ENCODE measurements at places on chromosomes 5 and 9.

GRCh38 chr5:63805151-63805550, 157.1 kb downstream of the HTR1A start:
- DNase-seq: no peak

DNA sequence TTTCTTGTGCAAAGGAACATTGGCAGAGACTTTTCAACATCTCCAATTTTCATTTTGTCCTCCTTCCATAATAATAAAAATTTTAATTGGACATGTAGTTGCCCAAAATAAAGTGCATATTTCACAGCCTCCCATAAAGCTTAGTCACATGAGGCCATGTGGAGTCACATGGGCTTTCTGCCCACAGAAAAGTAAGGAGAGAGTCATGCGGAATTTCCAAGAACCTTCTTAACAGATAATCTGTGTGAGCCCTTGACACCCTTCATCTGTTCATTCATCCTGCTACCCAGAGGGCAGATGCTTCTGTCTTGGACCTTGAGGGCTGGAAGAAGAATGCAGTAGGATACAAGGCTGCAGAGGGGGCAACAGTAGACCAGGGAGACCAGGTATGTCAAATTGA, 60.7 kb downstream of the APTX start:
- DNase-seq: no peak

DNA sequence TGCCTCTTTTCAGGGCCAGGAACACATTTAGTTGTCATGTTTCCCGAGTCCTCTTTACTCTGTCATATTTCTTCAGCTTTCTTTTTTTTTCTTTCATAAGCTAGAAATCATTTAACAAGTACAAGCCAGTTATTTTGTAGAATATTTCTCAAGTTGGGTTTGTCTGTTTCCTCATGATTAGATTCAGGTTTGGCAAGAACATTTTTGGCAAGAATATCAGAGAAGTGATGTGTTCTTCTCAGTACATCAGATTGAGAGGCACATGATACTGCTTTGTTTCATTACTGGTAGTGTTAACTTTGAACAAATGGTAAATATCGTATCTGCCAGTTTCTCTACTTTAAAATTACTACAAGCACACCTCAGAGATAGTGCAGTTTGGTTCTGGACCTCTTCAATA, 45.1 kb downstream of the PCSK5 start:
- DNase-seq: no peak

- DNase-seq: no peak
Measured at GRCh38 chr5:170746961-170747340, 36.6 kb upstream of the GABRP start.

DNA sequence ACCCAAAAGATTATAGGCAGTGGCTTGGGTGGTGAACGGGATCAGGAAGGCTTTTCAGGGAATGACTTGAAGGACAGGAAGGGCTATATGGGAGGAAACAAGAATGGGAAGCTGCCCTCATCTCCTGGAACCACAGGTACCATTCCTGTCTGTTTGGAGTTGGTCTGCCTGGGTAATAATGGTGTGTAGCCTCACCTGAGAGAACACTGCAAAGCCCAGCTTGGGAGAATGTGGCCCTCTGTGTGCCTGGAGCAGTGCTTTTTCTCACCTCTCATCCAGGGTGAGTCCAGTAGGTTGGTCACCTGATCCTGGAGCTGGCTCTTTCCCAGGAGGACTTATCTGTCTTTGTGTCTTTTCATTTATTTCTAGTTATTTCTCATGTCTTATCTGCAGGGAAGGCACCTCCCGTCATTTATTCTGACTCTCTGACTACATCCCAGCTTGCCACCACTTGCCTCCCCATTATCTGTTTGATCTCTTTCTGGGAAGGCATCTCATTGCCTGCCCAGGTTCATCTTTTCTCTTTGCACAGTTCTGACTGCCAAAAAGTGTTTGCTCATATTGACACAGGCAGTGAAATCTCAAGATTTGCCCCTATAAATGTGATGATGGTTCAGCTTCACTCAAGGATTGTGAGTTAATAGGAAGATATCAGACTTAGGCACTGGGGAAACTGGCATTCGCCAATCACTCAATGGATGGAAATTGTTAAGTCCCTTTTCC, 22.5 kb upstream of the OR2S2 start:
- DNase-seq: no peak

- peak; percentile 40 for DNase-seq
Measured at GRCh38 chr5:87081511-87082372, 185.9 kb upstream of the RASA1 start.

DNA sequence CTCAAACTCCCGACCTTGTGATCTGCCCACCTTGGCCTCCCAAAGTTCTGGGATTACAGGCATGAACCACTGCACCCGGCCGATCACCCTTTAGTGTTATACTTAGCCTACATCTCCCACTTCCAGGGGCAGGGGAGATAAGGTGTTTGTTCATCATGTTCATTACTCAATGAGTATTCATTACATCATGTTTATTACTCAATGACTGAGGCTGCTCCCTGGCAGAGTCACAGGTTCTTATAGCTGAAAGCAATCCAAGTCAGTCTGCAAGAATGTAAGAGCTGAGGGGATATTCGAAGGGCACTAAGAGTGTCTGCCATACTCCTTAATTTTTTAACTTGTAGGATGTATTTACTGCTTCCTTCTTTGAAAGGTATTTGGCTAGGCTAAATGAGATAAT, 214.2 kb downstream of the SPATA31D1 start:
- no peak for DNase-seq

- no peak for DNase-seq
Measured at GRCh38 chr9:114621975-114622609, 11.0 kb downstream of the TMEM268 start.

DNA sequence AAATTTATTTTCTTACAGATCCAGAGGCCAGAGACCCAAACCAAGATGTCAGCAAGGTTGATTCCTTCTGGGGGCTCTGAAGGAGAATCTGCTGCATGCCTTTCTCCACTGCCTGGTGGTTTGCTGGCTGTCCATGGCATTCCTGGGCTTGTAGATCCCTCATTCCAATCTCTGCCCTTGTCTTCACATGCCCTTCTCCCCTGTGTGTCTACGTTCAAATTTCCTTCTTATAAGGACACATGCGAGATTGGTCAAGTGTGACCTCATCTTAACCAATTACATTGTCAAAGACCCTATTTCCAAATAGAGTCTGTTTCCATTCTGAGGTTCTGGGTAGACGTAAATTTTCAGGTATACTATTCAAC, 84.5 kb upstream of the RAI14 start:
- no peak for DNase-seq

DNA sequence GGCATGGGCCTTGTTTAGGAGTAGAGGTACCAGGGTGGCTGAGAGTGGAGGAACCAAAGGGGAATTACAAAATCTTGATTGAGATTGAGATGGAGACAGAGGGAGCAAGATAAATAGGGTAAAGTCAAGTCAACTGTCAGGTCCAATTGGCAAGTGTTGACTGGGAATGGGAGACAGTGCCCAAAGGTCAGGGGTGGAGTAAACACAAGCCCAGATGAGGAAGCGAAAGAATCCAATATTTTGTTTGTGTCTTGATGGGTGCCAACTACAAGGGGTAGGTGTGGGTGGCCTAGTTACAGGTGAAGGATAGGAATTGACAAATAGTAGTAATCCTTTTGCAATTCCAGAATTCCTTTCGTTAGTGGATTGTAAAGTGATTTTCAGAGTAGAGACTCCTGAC, 75.1 kb upstream of the AGXT2 start:
- DNase-seq: no peak

DNA sequence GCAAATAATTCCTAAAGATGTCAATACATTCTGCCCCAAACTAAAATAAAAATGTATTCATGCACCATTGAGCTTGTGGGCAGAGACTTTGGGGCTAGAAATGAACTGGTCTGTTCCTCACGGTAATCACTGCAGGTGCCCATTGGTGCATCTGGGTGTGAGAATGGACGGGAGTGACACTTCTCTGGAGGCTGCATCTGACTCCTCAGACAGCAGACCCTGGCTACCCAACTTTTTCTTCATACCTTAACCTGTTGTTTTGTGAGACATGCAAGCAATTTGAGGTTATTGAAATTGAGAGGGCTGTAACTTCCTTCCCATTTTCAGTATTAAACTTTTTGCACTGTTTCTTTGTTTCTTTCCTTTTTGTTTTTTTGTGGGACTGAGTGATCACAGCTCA, 333.4 kb downstream of the ICE1 start:
- DNase-seq: no peak

DNA sequence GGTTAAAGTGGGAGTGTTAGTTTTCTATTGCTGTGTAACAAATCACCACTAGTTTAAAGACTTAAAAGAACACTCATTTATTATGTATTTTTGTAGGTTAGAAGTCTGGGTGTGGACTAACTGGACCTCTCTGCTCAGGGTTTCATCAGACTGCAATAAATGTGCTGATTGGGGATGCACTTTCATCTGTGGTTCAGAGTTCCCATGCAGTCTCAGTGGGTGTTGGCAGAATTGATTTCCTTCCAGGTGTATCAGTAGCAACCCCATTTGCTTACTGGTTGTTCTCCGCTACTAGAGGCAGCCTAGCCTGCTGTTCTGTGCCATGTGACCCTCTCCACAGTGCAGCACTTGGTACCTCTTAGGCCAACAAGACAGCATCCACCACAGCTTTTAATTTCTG, 2200.5 kb downstream of the MAT2B start:
- no peak for DNase-seq

DNA sequence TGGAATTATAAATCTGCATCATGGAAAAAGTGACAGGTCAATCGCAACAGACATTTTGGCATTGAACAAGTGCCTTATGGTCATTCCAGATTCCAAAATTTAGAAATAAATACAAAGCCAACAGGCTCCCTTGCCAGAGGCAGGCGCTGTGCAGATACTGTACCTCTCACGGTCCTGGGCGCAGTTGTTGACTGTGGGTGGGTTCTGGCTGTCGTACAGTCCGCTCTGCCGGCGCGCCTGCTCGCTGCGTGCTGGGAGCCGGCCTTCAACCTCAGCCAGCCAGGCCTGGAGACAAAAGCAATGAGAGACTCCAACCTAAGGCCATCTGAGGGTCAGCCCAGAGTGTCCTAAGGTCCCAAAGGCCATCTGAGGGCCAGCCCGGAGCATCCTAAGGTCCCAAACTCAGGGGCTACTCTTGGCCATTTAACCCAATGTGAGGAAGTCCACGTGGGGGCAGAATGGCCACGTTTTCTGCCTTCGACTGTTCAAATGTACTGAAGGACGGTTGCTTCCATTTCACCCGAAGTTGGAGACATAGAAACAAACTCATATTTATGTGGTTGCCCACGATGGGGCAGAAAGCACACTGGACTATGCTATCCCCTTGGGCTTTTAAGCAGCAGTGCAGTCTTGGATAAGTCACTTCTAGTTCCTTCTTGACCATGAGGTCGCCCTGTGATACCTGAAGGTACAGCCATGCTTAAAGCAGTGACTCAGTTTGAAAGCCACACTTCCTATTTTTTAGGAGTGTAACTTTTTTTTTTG, 65.2 kb downstream of the USP20 start:
- no peak for DNase-seq

GRCh38 chr9:37215830-37216229, 95.5 kb downstream of the ZCCHC7 start:
- DNase-seq: no peak

GRCh38 chr5:176818391-176819098, 8.2 kb downstream of the UNC5A start:
- no peak for DNase-seq

DNA sequence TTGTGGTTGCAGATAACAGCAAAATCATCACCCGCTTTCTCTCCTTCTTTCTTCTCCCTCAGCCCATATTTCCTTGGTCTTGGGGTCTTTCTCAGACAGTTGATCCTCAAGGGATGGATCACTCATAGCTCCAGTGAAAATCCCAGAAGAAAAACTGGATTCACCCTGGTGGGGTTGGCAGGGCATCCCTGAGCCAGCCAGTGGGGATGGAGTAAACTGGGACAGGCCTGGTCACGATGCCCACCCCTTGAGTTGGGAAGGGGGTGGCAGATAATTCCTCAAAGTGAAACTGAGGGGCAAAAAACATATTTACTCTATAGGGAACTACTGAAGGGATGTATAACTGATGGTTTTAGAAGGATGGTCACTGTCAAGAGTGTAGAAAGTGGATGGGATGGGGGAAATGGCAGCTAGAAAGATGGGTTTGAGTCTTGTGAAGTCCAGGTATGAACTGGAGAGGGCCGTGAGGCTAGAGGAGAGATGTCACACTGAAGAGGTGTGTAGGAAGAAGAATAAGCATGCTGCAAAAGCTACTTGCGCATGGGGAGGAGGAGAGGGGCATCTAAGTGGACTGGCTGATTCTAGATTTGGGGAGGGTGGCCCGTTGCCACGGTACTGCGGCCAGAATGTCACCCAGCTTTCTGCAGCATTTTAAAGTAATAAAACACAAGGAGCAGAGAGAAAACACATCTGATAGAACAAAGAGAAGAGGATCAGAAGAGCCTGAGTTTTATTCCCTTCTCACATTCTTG, 162.8 kb downstream of the PJA2 start:
- DNase-seq: no peak

- DNase-seq: peak; percentile 32
Measured at GRCh38 chr5:107570805-107571531, 99.8 kb downstream of the EFNA5 start.

DNA sequence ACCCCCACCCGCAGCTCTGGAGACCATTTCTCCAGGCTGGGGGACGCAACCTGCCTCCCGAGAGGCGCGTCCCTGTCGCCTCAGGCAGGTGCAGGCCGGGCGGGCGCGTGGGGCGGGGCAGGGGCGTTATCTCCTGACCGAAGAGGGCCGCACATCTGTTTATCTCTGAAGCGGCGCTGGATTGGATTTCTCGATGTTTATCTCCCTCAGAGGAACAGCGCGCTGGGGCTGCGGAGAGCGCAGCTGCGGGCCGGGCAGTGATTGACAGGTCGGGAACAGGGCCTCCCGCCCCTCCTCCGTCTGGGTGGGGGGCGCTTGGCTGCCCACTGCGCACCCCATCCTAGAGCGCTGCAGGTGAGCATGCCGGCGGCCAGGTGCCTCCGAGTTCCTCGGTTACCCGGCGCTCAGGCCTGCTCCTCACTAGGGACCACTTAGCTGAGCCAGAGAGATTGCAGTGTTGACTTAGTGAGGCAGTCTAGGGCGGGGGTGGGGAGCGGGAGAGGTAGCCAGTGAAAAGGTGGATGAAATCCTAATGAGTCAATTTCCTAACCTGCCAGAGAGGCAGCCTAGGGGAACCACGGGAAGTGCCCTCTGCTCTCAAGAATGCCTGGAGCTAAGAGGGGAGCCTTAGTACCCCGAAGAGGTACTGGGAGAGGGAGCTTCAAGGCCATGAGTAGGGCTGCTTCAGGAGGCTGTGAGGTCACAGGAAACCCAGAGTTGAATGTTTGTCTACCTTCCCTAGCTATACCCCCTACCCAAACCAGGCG, 39.6 kb upstream of the TIFAB start:
- no peak for DNase-seq

GRCh38 chr9:134423166-134423565, 96.9 kb downstream of the RXRA start:
- DNase-seq: no peak

- no peak for DNase-seq
Measured at GRCh38 chr5:41878173-41878572, 7.9 kb upstream of the OXCT1 start.

DNA sequence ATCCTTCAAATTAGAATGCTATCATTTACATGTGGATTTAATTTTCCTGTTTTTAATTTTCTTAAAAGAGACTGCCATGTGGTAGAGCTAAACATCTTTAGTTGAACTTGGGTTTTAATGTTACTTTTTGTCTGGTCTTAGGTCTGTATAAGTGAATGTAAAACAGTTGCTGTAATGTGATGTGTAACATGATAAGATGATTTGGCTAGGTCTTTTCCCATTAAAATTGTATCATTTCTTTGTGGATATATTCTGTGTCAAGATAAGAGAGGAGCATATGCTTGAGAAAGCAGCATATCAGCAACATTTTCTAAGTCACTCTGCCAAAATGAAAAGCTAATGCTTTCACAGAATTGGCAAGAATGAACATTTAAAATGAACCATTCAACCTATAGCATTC, 18.5 kb downstream of the TMEM167A start:
- no peak for DNase-seq

Data from CD4-positive, alpha-beta T cell treated with Interleukin-2 at 100 ng/mL for 4 hours (primary cell).